ENCODE measurements at places on chromosomes 4 and X.

DNA sequence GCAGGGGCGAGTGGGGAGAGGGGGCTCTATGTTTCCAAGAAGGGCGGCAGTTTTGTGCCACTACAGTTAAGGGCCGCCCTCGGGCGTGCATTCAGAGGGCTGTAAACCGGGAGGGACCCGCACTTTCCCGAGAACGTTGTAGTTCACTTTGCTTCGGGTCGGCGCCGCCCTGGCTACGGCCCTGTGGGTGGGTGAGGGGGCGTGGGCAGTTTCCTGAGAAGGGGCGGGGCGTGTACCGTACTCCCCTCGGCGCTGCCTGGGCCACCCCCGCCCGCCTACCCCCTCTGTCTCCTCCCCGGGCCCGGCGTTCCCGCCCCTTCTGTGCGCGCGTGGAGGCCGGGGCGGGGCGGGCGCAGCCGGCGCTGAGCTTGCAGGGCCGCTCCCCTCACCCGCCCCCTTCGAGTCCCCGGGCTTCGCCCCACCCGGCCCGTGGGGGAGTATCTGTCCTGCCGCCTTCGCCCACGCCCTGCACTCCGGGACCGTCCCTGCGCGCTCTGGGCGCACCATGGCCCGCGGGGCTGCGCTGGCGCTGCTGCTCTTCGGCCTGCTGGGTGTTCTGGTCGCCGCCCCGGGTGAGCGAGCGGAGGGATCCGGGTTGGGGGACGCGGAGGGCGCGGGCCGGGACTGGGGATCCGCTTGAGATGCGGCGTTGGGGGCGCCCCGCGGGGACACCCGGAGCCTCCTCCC is at the start of gene CD99:
Gene CD99, plus strand, starts transcription at position 440 of the 687 bp plus-strand sequence. Its CDS starts 66 bp downstream, at position 506.
- DNase-seq, result no peak

DNA sequence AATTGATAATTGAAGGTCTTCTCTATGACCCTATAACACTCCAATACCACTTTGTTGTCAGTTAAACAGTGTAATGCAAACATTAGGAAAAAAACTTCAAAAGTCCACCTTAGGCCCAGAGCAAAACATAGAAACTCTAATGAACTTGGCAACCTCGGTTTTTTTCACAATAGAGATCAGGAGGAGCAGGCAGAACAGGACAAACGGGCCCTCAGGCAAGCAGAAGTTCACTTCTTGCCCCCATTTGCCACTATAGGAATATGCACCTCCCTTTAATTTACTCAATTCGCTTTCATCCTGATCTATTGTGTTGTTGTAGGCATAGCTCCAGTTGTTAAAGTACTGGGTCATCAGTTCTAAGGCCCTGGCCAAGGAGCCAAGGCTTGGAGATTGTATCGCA is 18.2 kb downstream of the ACOX3 start:
- no peak for DNase-seq

DNA sequence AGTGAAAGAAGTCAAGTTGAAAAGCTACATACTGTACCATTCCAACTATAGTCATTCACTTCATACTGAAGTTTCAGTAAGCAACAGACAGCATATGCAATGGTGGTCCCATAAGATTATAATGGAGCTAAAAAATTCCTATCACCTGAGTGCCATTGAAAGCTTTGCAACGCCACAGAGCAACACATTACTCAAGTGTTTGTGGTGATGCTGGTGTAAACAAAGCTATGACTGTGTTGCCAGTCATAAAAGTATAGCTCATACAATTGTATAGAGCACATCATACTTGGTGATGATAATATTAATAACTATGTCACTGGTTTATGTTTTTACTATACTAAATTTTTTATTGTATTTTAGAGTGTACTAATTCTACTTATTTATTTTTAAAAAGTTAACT is 78.9 kb downstream of the NAF1 start:
- no peak for DNase-seq

DNA sequence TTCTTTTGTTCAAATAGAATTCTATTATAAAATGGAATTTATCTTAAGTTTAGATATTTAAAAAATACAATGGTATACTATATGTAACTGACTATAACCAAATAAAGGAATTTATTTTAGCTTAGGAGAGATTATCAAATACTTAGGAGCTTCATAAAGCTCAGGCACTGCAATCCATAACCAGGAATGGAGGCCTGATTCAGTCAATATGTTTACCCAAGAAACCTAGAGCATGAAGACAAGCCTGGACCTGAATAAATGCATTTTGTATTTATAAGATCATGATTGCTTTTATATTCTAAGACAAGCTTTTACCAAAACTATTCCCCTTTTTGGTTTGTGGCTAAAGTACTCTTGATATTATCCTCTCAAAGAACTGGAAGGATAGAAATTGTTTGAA is 742.6 kb downstream of the FAT4 start:
- DNase-seq, result no peak

DNA sequence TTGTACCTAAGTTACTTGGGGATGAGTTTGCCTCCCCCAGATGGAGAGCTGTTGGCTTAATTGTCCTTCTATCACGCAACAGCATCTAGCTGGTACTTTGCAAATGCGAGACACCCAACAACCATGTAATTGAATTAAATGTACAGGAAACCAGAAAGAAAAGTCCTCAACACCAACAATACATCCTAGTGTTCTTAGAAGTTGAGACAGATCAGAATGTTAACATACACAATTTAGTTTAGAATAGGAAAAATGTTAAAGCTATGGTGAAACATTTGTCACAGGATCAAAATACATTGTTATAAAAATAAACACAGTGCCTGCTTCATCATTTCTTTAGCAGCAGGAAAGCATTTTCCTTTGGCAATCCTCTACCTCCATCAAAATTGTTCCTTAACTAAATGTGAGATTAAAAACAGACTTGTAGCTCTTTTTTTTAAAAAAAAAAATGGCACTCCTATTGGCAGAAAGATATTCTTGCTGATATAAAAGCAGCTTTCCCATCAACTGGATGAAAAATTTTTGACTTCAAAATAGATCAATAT is 163.1 kb upstream of the MID1 start:
- DNase-seq, result no peak

- DNase-seq, result no peak
Measured at GRCh38 chr4:21290562-21290961, 590.3 kb downstream of the PACRGL start.

- no peak for DNase-seq
Measured at GRCh38 chr4:145614233-145614610, 5.0 kb upstream of the MMAA start.
